ENCODE measurements at places on chromosomes 12 and 14. TPM values are rescaled to one million over a fixed set of nuclear protein-coding genes. Genes with fewer than 3 reads are reported as not detected.

GRCh38 chr12:110200124-110200417 is 75.9 kb downstream of the IFT81 start:
- no peak for DNase-seq

- peak; percentile 98 for DNase-seq
Observed at GRCh38 chr14:90419200-90419599, 22.4 kb downstream of the CALM1 start.

- DNase-seq, result no peak
Observed at GRCh38 chr12:89933911-89934310, 225.3 kb upstream of the ATP2B1 start.

GRCh38 chr14:103856105-103856504 is 8.7 kb upstream of the PPP1R13B start:
- DNase-seq, result no peak

DNA sequence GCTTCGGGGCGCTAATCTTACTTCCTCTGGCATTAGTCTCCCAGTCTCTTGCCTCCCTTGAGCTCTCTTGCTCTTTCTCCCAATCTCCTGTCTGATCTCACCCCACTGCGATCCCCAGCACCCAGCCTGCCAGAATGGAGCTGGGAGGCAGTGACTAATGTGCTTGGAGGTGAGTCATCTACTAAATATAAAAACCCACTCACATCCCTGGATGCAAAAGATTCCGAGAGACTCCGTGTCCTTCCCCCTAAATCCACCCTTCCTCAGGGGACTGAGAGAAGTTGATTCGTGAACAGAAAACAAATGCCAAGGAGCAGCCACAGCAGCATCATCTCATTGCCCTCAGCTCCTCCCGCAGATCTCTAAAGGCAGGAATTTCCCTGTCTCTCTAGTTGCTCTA is 45.7 kb upstream of the KCNA5 start:
- DNase-seq, result no peak

DNA sequence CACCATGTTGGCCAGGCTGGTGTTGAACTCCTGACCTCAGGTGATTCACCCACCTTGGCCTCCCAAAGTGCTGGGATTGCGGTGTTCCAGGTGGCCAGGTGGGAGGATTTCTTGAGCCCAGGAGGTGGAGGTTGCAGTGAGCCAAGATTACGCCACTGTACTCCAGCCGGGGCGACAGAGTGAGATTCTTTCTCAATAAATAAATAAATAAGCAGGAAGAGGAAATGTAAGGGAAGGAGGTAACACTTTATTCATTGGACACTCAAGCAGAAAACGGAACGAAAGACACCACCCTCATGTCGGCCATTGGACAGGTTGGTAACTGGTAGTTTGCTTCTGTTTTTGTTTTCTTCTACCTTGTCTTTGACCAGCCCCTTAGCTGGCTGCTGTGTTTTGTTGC is 13.0 kb upstream of the NFATC4 start:
- no peak for DNase-seq

DNA sequence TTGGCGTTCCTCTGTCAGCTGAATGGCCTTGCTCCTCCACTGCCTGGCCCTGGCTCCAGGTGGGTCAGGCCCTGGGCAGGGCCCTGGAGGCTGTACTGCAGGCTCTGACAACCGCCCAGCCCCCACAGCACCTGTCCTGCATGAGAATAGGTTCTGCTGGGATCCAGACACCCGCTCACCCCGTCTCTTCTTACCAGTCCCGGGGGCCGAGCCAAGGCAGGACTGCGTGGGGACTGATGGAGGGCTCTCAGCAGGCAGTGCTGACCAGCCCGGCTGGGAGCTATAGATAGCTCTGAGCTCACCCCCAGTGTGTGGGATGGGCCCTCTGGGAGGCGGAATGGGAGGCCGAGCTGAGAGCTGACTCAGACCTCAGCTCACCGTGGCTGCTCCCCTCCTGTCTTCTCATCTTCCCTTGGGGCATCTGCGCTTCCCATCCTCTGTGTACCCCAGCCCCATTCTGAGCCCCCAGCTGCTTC is 39.6 kb downstream of the TEAD4 start:
- no peak for DNase-seq

GRCh38 chr12:79455286-79455685 is 235.5 kb downstream of the PAWR start:
- DNase-seq, result no peak

DNA sequence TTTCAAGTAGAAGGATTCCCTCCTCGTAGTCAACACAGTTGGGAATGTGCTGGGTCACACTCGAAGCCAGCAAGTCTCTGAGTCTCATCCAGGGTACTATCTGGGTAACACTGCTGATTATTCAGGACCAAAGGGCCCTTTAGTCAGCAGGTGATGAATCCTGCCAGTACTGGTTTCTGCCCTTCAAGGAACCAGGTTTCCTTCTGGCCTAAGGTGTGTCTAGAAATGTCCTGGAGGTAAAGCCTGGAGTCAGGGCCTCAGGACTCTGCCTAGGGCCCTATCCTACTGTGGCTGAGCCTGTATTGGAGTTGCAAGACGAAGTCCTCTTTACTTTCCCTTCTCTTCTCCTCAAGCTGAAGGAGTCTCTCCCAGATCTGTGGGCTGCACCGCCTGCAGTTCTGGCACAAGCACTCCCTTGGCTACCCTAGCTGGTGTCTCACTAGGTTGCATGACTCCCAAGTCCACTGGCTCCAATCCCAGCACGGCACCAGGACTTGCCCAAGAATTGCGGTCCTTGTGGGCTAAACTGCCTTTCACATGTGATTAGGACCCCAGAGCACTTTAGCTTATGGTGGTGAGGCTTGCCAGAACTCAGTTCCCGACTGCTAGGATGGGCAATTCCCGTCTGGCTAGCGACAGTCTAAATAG is 193.7 kb upstream of the PDE3A start:
- no peak for DNase-seq

GRCh38 chr14:87935081-87935828 is 57.7 kb downstream of the GALC start:
- DNase-seq, result no peak

DNA sequence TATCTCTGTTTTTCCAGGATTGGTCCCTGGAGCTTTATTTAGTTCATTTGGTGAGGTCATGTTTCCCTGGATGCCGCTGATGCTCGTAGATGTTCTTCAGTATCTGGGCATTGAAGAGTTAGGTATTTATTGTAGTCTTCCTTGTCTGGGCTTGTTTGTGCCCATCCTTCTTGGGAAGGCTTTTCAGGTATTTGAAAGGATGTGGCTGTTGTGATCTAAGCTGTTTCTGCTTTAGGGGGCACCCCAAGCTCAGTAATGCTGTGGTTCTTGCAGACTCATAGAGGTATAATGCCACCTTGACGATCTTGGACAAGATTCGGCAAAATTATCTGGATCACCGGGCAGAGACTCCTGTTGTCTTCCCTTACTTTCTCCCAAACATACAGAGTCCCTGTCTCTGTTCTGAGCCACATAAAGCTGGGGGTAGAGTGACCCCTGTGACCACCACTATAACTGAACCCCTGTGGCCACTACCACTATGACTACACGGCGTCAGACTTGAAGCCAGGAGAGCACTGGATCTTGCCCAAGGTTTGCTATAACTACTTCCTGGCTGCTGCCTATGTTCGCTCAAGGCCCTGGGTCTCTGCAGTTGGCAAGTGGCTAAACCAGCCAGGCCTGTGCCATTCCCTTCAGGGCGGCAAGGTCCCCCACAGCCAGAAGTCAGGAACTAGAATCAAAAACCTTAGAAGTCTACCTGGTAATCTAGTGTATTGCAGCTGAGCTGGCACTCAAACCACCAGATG is 40.9 kb downstream of the FGD4 start:
- DNase-seq, result no peak

- DNase-seq, result no peak
Observed at GRCh38 chr12:53039851-53040250, 10.0 kb upstream of the TNS2 start.

GRCh38 chr14:94775871-94776210 is 5.9 kb upstream of the GSC start:
- no peak for DNase-seq

DNA sequence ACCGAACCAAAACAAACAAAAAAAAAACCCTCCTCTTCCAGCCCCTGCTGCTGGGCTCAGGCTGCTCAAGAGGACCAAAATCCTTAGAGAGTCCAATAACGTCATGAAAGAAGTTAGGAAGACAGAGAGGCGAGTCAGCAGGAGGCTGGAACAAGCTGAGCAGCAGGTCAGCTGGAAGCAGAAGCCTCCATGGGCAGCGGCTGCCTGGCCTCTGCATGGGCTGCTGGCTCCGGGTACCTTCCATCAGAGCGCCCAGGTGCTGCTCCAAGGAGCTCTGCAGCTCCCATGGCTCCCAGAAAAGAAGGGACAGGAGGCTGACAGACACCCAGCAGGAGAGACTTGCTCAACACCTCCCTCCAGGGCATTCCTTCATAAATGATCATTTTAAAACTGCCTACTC is 3.2 kb upstream of the KRT2 start:
- DNase-seq, result no peak

DNA sequence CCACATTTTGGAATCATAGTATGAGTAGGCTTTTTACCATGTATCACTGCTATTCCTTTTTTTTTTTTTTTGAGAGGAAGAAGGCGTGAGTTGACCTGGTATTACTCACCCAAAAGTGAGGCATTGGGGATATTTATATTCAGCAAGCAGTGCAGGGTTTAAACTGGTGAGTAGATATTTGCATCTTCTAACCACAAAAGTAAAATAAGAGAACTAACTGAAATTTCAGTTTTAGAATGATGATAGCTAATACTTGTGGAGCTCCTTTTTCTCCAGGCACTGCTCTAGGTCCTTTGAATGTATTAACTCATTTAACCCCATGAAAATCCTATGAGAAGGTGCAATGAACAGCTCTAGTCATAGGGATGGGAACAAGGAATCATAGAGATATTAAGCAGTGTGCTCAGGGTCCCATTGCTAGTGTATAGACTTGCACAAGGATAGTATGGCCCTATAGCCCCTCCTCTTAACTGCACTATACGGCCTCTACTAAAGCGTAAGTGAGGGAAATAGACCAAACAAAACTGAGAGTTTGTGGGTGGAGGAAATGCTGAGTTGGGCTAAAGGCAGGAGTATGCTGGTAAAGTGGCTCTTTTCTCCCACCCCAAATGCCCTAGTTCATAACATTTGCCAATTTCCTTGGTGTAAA is 104.3 kb upstream of the MAX start:
- DNase-seq, result no peak

GRCh38 chr12:57489157-57489641 is 1.3 kb downstream of the MARS1 start:
- no peak for DNase-seq

- DNase-seq, result no peak
Observed at GRCh38 chr12:78210894-78211302, 380.2 kb downstream of the NAV3 start.

DNA sequence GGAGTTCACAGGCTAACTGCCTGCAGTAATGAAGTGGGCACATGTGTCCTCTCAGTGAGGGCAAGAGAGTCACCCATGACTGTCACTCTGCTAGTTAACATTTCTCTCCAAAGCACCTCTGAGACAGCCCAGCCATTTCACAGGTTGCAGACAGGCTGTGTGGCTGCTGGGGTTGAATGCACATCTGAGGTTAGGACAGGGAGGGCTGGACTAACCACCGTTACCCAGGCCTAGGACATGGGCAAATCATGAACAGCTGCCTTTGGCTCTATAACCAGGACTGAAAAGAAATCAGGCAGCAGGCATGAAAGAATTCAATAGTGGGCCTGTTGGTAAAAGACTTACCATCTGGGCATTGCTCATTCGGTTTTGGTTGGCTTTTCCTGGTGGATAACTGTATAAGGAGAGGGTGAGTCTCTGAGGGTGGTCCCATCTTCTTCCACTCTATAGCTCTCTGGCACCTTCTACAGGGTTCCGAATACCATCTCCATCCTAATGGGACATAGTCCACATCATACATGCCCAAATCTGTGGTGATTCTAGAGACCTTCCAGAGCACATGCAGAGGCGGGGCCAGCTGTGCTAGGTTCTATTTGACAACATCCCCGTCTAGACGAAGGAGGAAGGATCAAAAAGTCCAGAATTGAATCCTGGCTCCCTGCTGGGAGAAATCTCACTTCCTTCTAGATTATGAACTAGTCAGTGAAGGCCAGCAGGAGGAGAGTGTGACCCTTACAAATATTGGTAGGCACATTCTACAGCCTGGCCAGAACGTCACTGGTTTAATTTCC is 10.8 kb downstream of the CRACR2A start:
- DNase-seq, result no peak

DNA sequence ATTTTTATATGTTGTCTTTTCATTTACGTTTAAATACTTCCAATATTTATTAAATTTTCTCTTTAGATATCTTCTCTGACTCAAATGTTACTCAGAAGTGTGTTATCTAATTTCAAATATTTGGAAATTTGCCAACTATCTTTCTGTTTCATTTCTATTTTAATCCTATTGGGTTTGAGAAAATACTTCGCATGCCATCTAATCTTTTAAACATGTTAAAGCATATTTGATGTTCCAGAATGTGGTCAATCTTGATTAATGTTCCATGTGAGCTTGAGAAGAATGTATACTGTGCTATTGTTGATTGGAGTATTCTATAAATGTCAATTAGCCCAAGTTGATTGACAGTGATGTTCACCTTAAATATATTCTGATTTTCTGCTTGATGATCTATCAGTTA is 11.9 kb upstream of the DCN start:
- DNase-seq, result no peak

DNA sequence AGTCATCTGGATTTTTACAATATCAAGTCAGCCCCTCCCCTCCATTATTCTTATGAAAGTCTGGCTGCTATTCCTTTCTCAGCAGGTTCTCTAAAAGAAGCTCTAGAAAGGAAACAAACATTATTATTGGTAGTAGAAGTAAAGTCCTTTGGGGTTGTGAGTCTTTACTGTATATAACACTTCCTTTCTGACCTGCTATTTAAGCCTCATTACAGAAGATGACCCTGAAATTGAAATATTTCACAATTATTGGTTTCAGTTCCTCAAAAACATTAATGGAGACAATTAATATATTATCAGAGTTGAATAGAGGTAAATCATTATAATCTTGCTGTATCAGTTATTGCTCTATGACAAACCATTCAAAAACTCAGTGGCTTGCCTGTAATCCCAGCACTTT is 19.3 kb downstream of the PLEKHA5 start:
- no peak for DNase-seq

The ZNF385A gene
- total RNA-seq, result 0.79 TPM

The IRAK3 gene
- total RNA-seq, result 9.4 TPM

The TTC9 gene
- total RNA-seq, result 0.13 TPM

The MAP3K9 gene
- total RNA-seq, result under 0.01 TPM

The PROX2 gene
- not detected for total RNA-seq

The METTL25 gene
- 10.4 TPM for total RNA-seq

The CLEC12A gene
- total RNA-seq, result not detected

The HNRNPC gene
- total RNA-seq, result 1,085 TPM

The TEX22 gene
- 0.13 TPM for total RNA-seq
